ENCODE measurements at places on chromosomes 6 and 20.

DNA sequence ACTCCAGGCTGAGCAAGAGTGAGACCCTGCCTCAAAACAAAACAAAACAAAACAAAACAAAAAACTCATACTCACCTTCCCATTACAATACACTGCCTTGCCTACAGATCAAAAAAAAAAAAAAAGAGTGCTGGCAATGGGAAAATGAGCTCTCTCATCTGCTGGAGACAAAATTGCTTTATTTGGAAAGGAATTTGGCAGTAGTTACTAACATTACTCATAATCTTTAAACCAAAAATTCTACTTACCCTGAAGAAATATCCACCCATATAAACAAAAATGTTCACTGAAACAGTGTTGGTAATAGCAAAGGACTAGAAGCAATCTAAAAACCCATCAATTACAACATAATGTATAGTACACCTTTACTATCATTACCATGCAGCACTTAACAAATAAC lies 120.4 kb downstream of the RNGTT start:
- DNase-seq = no peak

DNA sequence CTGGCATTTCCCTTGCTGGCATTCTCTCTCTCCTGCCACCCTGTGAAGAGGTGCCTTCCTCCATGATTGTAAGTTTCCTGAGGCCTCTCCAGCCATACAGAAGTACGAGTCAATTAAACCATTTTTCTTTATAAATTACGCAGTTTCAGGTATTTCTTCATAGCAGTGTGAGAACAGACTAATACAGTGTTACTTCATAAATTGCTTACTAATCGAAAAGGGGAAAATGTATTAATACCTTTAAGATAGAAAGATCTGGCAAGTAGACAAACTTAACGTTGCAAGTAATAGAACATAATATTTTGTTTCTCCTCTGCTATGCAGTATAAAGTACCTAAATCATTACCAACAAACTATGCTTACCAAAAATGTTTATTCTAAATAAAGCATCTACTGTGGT lies 178.3 kb upstream of the LAMA2 start:
- DNase-seq = no peak

DNA sequence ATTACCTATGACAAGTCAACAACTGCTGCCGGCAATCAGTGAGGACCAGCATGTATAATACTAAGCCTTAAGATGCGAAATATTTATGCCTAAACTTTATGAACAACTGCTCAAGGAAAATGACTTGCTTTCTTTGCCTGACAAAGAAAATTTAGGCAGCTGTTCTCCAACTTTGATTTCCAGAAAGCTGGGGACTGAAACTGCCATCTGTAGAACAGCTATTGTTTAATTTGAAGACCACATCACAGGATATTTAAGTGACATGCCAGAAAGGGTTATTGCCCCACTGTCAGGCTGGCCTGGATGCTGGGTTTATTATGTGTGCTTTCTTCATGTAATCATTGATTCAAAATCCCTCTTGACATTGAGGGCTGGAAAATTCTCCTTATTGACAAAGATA lies 153.9 kb upstream of the ENPP5 start:
- DNase-seq = no peak

- peak; percentile 14 for DNase-seq
These were observed 26.3 kb upstream of the ETV7 start for GRCh38 chr6:36413489-36414480.

DNA sequence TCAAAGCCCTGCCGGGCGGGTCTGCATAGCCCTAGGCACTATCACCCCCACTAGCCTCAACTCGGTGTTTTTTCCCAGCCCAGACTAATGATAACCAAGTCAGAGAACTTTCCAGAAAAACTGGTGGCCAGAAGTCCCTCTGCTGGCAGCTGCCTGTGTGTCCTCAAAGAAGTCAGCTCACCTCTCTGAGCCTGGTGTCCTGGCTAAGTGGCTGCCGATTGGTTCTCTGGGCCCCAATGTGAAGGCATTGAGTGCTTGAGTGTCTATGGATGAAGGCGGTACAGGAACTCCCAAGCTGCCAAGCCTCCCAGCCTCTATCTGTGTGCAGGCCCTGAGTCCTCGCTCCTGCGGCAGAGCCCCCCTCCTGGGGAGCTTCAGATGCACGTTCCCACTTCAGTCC lies 355.6 kb downstream of the TAF4 start:
- DNase-seq = no peak

- DNase-seq = no peak
These were observed 49.2 kb downstream of the MRAP2 start for GRCh38 chr6:84082689-84083265.

DNA sequence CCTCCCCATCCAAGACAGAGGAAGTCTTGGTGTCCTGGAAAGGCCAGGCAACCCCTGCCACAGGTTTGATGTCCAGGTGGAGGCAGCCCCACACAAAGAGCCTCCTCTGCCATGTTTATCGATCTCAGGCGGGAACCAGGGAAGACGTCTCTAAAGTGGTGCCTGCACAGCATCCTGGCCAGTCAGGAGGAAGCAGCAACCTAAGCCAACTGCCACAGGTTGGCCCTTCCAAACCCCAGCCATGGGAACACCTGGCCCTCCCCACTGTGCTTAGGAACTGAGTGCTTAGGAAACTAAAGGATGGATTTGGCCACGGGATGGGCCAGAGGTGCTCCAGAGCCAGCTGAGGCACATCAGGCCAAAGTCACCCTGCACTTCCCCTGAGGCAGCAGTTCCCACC lies 56.9 kb downstream of the CSE1L start:
- DNase-seq = no peak

DNA sequence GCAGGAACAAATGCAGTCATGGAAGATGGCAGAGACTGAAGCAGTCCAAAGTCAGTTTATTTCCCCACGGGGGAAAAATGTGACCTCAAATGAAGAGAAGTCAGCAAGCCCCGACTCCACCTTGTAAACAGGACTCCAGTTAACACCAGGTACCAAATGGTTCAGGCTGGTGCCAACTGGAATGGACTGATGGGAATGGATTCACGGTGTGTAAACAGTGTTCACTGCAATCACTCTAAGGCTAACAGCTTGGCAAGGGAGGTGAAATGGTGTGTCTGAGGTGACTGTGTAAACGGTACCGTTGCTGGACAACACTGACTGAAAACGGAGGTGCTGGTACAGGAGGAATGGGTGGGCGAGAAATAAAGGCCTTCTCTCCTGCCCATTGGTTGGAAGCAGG lies 12.0 kb downstream of the PLAGL2 start:
- DNase-seq = no peak

DNA sequence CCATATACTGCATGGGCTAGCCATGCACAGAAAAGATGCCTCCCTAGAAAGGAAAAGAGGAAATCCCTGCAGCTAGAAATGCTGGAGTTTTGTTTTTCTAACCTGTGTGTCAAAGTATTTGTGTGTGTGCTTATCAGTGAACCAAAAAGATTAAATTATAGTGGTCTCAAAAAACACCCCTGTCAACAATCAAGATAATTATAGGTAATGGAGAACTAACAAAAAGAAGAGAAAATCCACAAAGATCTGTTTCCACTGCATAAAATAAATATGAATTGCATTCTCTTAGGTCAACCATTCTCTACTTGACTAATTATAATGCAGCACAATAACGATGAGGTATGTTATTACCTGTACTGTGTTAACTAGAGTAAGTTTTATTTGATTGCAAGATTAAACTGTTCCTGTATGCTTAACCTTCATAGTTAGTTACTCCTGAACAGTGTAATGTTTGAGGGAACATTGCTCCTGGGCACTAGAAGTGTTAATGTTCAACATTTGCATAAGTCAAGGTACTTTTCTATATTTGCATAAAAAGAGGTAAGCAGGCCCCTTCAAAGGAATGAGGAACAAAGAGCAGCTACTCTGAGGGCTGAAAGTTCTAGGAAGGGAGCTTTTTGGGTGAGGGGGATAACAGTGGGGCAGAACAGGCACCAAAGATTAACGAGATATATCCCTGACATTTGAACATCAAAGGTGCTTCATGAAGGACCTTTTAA lies 212.1 kb downstream of the BTBD9 start:
- DNase-seq = no peak

GRCh38 chr20:46312075-46312944 lies 4.0 kb upstream of the CDH22 start:
- no peak for DNase-seq

DNA sequence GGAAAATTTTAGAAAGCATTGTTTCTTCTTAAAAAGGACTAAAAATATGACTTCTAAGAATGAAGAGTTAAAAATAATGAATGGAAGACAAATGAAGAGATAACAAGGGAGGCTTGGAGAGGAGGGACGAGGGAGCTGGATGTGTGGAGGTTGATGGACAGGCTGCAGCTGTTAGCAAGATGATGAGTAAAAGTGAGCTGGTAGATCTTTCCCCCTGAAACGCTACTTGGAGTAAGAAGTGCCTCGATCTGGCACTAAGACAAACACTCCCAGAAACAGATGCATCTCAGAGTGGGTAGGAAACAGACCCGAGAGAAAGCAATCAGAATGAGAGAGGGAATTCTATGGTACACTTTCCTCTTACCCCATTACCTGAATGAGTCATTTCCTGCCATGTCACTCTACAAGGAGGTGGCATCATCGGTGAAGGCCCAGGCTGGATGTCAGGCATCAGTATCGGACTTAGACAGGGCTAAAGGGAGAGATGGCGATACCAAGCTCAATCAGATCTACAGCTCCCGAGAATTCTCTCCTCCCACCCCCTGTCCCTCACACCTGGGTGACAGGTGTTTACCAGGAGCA lies 154.1 kb upstream of the BMP2 start:
- no peak for DNase-seq

DNA sequence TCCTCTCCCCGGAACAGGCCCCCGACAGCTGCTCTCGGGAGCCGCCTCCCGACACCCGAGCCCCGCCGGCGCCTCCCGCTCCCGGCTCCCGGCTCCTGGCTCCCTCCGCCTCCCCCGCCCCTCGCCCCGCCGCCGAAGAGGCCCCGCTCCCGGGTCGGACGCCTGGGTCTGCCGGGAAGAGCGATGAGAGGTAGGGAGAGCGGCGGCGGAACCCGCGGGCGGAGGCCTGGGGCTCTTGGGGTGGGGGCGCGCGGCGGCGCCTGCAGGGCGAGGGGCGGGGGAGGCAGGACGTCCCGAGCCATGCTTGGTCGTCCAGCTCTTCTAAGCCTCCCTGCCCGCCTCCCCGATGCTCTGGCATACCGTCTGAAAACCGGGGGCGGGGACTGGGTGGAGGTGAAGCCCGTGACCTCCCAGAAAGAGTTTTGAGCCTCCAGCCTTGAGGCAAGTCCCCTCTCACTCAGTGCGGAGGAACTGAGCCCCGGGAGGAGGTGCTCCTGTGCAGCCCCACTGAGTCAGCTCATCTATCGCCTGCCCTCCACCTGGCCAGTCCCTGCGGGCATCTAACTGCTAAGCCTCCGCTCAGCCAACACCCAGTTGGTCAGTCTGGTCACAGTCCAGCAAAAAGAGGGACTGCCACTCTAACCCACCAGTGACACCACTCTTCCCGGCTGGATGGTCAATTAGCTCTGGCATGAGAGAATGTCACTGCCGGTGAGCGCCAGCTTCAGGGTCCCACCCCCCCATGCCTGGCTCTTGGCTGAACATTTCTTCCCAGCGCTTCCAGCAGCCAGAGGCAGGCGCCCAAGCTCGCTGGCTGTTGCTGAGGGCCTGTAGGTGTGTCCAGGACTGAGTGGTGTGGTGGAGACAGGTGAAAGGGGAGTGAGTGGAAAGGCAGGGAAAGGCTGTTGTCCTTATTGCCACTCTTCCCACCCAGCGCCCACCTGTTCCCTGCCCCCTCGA lies 482 bp downstream of the DDR1 start:
- peak; percentile 16 for DNase-seq

DNA sequence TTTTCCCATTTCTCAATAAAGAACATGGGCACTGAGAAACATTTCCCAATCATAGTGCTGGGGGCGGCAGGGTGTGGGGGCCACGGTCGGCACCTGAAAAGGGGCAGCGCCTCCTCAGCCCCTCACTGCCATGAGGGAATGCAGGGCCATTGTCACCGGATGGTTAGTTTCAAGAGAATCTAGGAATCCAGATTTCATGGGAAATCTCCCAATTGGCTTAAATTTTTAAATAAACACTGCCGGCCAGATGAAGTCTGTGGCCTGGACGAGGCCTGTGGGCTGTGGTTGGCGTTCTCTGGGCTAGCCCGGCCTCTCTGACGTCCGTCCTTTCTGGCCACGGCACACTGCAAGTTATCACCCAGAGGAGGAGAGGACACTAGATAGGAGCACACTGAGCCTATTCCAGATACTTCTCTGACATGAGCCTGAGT lies 25.6 kb downstream of the MANBAL start:
- DNase-seq = no peak

DNA sequence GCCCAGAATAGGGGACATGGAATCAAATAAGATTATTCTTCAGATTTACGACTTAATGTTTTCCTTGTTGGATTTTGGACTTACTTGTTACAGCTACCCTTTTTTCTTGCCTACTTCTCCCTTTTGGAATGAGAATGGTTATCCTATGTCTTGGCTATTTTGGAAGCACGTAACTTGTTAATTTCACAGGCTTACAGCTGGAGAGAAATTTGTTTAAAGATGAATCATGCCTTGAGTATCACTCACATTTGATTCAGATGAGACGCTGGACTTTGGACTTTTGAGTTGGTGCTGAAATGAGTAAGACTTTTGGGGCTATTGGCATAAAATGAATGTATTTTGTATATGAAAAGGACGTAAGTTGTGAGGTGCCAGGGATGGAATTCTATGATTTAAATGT lies 83.3 kb downstream of the SMPDL3A start:
- no peak for DNase-seq

GRCh38 chr6:40476673-40477072 lies 110.5 kb downstream of the LRFN2 start:
- DNase-seq = no peak

GRCh38 chr20:38224531-38224930 lies 36.0 kb downstream of the KIAA1755 start:
- DNase-seq = no peak

DNA sequence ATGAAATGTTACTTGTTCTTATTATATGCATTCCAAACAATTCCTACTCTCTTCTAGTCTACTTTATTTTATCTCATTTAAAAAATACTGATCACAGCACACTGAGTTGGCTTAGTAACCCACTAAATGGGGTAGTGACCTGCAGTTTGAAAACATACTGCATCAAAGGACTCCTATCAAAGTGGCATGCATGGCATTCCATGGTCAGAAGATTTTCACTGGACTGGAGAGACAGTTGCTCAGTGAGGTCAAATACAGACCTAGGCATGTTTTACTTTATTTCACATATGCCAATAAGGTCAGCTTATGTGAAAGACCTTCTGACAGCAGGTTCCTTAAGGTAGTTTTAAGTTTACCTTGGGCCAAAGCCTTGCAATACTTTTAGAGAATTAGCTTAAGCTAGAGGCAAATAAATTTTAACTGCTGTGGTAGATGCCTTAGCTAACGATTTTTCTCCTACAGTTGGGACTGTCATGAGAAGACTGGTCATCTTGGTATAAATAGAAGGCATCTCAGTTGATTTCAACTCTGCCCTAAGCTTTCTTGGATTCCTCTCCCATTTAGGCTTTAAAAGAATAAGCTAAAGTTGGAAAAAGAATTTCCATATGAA lies 35.1 kb downstream of the TPD52L1 start:
- DNase-seq = no peak

DNA sequence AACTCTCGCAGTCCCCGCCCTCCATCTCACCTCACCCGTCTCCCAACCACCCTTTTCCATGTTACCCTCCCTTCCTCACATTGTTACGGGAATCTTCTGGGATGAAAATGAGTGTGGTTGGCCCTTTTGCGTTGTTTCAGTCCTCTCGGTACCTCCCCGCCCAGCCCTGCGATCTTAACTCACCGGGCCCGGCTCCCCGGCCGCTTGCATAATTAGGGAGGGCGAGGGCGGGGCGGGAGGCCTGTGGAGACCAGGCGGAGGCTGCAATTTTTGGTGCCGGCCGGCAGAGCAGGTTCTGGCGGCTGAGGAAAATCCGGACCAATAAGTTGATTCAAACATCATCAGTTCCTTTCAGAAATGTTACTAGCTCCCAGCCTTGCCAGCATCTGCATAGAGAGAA lies 25.2 kb downstream of the TFAP2B start:
- DNase-seq = no peak

- DNase-seq = no peak
These were observed 101.3 kb downstream of the MTHFD1L start for GRCh38 chr6:150966786-150967185.

All from suppressor macrophage treated with lipopolysaccharide for 4 hours (primary cell).